ENCODE measurements at places on chromosomes 16 and 17. TPM values are rescaled to one million over a fixed set of nuclear protein-coding genes. Genes with fewer than 3 reads are reported as not detected.

The VWA3A gene
- 0.35 TPM for total RNA-seq

The ARHGAP27 gene
- 16.8 TPM for total RNA-seq

The ZNF48 gene
- 24.2 TPM for total RNA-seq

The GJC1 gene
- total RNA-seq = 54.5 TPM

The ZNF597 gene
- 3.9 TPM for total RNA-seq

The ALOX12B gene
- total RNA-seq = not detected

The KRTAP9-4 gene
- not detected for total RNA-seq

The COPRS gene
- 29.4 TPM for total RNA-seq

The SYCE1L gene
- 21.3 TPM for total RNA-seq

The NAGLU gene
- 31.5 TPM for total RNA-seq

The DPEP2NB gene
- not detected for total RNA-seq

The AOC2 gene
- total RNA-seq = 3.0 TPM

The CLEC10A gene
- not detected for total RNA-seq

The OTOP3 gene
- not detected for total RNA-seq

The AKTIP gene
- 43.7 TPM for total RNA-seq

The TEKT5 gene
- 1.1 TPM for total RNA-seq

The FAM234A gene
- total RNA-seq = 133 TPM

The FBXW10B gene
- total RNA-seq = 1.3 TPM

The ZNF821 gene
- total RNA-seq = 27.1 TPM

The MYH2 gene
- total RNA-seq = not detected

The OTOP2 gene
- total RNA-seq = not detected

The KCNG4 gene
- not detected for total RNA-seq

The ADGRG1 gene
- total RNA-seq = 67.1 TPM

The POLDIP2 gene
- 61.0 TPM for total RNA-seq

The EVPL gene
- 0.16 TPM for total RNA-seq

The PEMT gene
- total RNA-seq = 37.5 TPM

The ASPA gene
- 0.16 TPM for total RNA-seq

The CES5A gene
- not detected for total RNA-seq

The LDHD gene
- 0.65 TPM for total RNA-seq

The ACSM3 gene
- total RNA-seq = 118 TPM

The CBFA2T3 gene
- total RNA-seq = 11.5 TPM

The CLDN7 gene
- 79.9 TPM for total RNA-seq

The ACSM2A gene
- not detected for total RNA-seq

The GJD3 gene
- total RNA-seq = not detected

The MRPL27 gene
- total RNA-seq = 56.0 TPM

The CD300LF gene
- not detected for total RNA-seq

The PALB2 gene
- 15.6 TPM for total RNA-seq

The HAP1 gene
- total RNA-seq = 0.45 TPM

The RNF43 gene
- total RNA-seq = 40.3 TPM

The STH gene
- total RNA-seq = not detected

The RASL10B gene
- total RNA-seq = 20.5 TPM

The METTL26 gene
- total RNA-seq = 73.2 TPM

The RUNDC1 gene
- 13.9 TPM for total RNA-seq

The ZDHHC1 gene
- total RNA-seq = 16.7 TPM

The CD300LB gene
- total RNA-seq = not detected

The PHF23 gene
- 55.4 TPM for total RNA-seq

The NOMO2 gene
- total RNA-seq = 80.3 TPM

The DNAJA2 gene
- 66.9 TPM for total RNA-seq

The TPSD1 gene
- not detected for total RNA-seq

The ZKSCAN2 gene
- 20.0 TPM for total RNA-seq

The TNFRSF13B gene
- total RNA-seq = not detected

The KRTAP17-1 gene
- not detected for total RNA-seq

Measured in mesothelial cell of epicardium (in vitro differentiated cells).